ENCODE measurements at places on chromosomes 11 and 22.

- peak; percentile 84 for DNase-seq
Measured at GRCh38 chr11:119338318-119338890, 2.3 kb downstream of the C1QTNF5 start.

DNA sequence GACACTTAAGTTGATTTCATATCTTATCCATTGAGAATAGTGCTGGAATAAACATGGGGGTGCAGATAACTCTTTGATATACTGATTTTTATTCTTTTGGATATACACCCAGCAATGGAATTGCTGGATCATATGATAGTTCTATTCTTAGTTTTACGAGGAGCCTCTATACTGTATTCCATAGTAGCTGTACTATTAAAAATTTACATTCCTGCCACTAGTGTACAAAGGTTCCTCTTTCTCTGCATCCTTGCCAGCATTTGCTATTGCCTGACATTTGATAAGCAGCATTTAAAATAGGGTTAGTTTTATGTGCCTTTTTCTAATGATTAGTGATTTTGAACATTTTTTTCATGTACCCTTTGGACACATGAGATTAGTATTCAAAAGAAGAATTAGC is 554.2 kb downstream of the JRKL start:
- no peak for DNase-seq

DNA sequence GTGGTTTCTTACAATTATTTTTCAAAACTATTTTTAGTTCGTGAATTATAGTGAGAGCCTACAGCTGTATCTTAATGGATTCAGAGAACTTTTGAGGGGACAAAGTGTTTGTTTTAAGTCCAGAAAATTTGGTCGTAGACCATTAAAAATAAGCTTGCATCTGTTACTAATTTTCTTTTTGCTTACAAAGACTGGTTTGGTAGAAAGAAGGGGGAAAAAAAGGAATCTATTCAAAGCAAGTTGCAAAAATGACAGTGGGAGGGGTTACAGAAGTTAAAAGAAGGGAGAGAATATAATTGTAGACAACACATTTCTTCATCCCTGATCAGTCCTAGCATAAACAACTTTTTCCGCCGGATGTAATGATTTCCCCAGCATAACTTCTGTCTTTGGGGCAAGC is 72.1 kb downstream of the AMOTL1 start:
- DNase-seq = no peak

DNA sequence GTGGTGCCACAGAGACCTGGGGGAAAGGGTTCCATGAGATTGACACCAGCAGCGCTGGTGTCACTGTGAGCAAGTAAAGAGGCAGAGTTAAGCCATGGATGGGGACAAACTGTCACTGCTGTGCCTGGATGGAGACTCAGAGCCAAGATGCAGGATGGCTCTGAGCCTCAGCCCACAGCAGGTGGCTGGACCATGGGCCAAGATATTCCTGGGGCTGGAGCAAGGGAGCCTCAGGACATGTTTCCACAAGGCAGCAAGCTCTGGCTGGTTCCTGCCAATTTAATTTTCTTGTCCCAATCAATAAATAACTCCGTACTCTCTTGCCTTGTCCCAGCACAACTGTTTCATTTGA is 23.0 kb downstream of the MYO18B start:
- DNase-seq = no peak

- no peak for DNase-seq
Measured at GRCh38 chr11:65643971-65644370, 6.1 kb downstream of the SIPA1 start.

GRCh38 chr11:104657083-104657482 is 241.2 kb downstream of the CASP12 start:
- DNase-seq = no peak

DNA sequence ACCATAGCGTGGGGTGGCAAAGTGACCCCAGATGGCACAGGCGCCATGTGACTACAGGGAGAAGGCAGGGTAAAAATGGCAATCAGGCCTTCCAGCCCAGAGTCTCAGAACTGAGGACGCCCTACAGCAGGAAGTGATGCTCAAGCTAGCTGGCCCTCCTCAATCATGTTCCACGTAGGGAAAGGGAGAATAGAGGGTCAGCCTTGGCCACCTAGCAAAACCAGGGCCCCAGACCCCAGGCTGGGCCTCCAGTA is 978 bp upstream of the ANKRD13D start:
- no peak for DNase-seq

Data from Karpas-422 (cell line).